Colonic mucosa (tissue), 4 donors: ENCODE measurements at places on chromosomes 2 and 18. TPM values are rescaled to one million over a fixed set of nuclear protein-coding genes. Genes with fewer than 3 reads are reported as not detected.

DNA sequence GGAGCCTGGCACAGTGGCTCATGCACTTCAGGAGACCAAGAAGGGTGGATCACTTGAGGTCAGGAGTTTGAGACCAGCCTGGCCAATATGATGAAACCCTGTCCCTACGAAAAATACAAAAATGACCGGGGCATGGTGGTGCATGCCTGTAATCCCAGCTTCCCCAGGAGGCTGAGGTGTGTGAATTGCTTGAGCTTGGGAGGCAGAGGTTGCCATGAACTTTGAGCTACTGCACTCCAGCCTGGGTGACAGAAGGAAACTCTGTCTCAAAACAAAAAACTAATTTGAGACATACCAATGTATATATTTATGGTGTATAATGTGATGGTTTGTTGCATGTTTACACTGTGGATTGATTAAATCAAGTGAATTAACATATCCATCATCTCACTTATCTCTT, 21.8 kb upstream of the ZNF512 start:
- no peak overlapping the region for H3K4me3 ChIP-seq
- no peaks in the 10 kb centered on the region for H3K4me1 ChIP-seq

DNA sequence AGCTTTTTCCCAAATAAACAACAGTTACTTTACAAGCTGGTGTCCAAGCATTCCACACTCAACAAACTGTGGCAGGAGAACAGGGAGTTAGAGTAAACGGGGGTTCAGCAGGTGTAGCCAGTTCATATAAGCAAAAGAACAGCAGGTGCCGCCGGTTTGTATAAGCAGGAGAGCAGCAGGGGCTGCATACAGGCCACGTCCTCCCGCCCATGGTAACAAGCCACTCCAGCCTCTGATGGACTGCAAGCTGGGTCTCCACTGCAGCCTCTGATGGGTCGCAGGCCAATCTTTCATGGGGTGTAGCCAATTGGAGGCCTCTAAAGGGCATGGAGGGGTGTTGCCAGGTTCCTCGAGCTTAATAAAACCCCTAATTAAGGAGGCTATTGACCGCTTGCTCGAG, 189.3 kb downstream of the ANKRD30B start:
- H3K4me3 ChIP-seq = no peak overlapping the region
- peak; percentile 13 for DNase-seq
- H3K36me3 ChIP-seq = no peaks in the 10 kb centered on the region
- H3K4me1 ChIP-seq = peaks cover 18% of the 10 kb centered on the region
- H3K27ac ChIP-seq = peak overlapping the region; percentile 71

- no peak overlapping the region for H3K4me3 ChIP-seq
- H3K27ac ChIP-seq = no peak overlapping the region
- H3K27me3 ChIP-seq = no peaks in the 10 kb centered on the region
- H3K36me3 ChIP-seq = no peaks in the 10 kb centered on the region
- H3K4me1 ChIP-seq = no peaks in the 10 kb centered on the region
These were observed 48.8 kb downstream of the TMEM163 start for GRCh38 chr2:134669731-134670669.

GRCh38 chr2:221676566-221677172, 104.6 kb upstream of the EPHA4 start:
- H3K36me3 ChIP-seq = no peaks in the 10 kb centered on the region
- no peak overlapping the region for H3K4me3 ChIP-seq
- no peak overlapping the region for H3K27ac ChIP-seq
- DNase-seq = no peak
- no peaks in the 10 kb centered on the region for H3K4me1 ChIP-seq

GRCh38 chr2:165891943-165892342, 61.6 kb downstream of the TTC21B start:
- no peaks in the 10 kb centered on the region for H3K4me1 ChIP-seq
- no peak overlapping the region for H3K27ac ChIP-seq
- DNase-seq = no peak

- H3K4me3 ChIP-seq = no peak overlapping the region
- H3K4me1 ChIP-seq = no peaks in the 10 kb centered on the region
- H3K27me3 ChIP-seq = no peaks in the 10 kb centered on the region
- DNase-seq = peak; percentile 61
These were observed 110.8 kb downstream of the VIT start for GRCh38 chr2:36807223-36807886.

DNA sequence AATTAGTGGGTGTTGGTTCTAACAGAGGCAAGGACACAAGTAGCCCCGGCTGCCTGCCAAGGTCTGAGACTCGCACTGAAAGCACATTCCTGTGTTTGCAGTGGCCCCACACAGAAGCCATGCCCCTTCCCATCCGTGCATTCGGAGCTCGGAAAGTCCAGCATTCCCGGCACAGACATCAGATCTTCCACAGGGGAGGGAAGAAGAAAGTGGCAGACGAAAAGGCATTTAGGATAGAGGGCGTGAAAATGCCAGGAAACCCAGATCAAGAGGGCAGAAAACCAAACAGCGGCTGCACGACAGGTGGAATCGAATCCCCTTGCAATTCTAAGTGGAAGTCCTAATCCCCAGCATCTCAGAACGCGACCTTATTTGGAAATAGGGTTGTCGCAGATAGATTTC, 105.5 kb upstream of the ASB18 start:
- peak; percentile 12 for DNase-seq
- H3K4me1 ChIP-seq = no peaks in the 10 kb centered on the region
- H3K36me3 ChIP-seq = no peaks in the 10 kb centered on the region
- no peak overlapping the region for H3K4me3 ChIP-seq
- H3K27ac ChIP-seq = no peak overlapping the region

DNA sequence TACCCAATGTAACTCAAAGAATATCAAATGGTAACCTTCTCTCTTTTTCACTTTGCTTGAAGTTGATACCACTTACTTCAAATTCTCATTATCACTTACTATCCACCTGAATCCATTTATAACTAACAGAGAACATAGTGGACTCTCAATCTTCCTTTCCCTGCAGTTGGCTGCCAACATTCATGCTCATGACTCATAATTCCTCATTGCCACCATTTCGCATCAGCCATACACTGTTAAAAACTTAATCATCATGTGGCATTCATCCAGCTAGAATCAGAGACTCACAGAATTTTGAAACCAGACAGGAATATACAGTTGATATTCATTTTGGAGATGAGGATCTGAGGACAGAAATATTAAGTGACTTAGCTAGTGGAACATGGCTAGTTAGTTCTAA, 56.8 kb downstream of the SLC4A10 start:
- H3K27me3 ChIP-seq = no peaks in the 10 kb centered on the region
- DNase-seq = no peak
- no peaks in the 10 kb centered on the region for H3K4me1 ChIP-seq
- no peaks in the 10 kb centered on the region for H3K36me3 ChIP-seq
- no peak overlapping the region for H3K4me3 ChIP-seq

DNA sequence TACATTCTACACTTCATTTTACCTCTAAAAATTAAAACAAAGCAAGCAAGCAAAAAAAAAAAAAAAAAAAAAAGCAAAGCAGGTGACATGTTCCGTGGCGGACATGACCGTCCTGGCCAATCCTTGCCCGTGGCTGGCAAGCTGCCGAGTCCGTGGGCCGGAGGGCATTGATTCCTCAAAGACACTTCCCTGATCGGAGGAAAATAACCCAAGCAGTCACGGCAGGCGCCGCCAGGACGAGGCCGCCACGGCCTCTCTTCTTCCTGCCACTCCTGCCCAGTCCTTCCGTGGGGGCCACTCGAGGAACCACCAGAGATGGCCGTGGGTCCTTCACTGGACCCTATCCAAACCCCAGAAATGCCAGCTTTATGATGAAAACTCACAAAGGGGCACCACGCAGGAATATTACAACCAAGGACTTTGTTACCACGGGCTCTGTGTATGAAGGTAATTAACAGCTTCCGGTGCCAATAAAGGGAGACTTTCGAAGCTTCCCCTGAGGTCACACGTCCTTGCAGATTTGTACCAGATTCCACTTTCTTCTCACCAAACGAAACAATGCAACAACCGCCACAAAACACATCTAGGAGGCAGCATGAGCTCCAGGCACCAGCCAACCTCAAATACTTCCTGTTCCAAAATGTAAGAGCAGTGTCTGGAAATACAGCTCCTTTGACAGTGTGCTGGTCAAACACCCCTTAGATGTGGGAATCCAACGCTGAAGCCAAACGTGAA, 170.3 kb downstream of the HDAC4 start:
- no peak for DNase-seq
- H3K4me1 ChIP-seq = no peaks in the 10 kb centered on the region
- H3K27me3 ChIP-seq = no peaks in the 10 kb centered on the region
- H3K36me3 ChIP-seq = no peaks in the 10 kb centered on the region
- H3K27ac ChIP-seq = no peak overlapping the region

GRCh38 chr18:5980721-5981120, 85.4 kb upstream of the TMEM200C start:
- H3K4me1 ChIP-seq = no peaks in the 10 kb centered on the region
- H3K4me3 ChIP-seq = no peak overlapping the region
- no peak overlapping the region for H3K27ac ChIP-seq
- no peaks in the 10 kb centered on the region for H3K27me3 ChIP-seq

- H3K27me3 ChIP-seq = no peaks in the 10 kb centered on the region
- H3K4me1 ChIP-seq = no peaks in the 10 kb centered on the region
- no peak overlapping the region for H3K27ac ChIP-seq
- no peak for DNase-seq
- no peaks in the 10 kb centered on the region for H3K36me3 ChIP-seq
These were observed 30.4 kb upstream of the PROKR1 start for GRCh38 chr2:68612765-68613519.

DNA sequence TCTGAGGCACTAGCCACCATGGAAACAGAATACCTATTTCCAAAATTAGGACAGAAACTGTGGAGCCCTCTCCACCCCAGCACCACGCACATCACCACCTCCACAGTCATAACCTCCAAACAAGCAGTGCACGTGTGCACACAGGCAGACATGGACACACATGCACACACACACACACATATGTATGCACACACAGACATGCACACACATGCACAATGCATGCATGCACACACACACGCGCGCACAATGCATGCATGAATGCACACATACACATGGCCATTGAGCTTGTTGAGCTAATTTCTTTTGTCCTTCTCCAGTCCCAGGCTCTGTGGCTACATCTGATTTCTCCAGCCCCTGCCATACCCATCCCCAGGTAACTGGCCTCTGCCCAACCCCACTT, 161.6 kb upstream of the EPB41L3 start:
- no peak overlapping the region for H3K4me3 ChIP-seq
- H3K4me1 ChIP-seq = no peaks in the 10 kb centered on the region
- no peaks in the 10 kb centered on the region for H3K27me3 ChIP-seq
- no peaks in the 10 kb centered on the region for H3K36me3 ChIP-seq
- H3K27ac ChIP-seq = no peak overlapping the region
- no peak for DNase-seq

- H3K36me3 ChIP-seq = no peaks in the 10 kb centered on the region
- H3K4me1 ChIP-seq = no peaks in the 10 kb centered on the region
- H3K27me3 ChIP-seq = no peaks in the 10 kb centered on the region
- no peak overlapping the region for H3K27ac ChIP-seq
- H3K4me3 ChIP-seq = no peak overlapping the region
- DNase-seq = no peak
These were observed 53.1 kb downstream of the PDCL3 start for GRCh38 chr2:100615886-100616285.

- H3K36me3 ChIP-seq = no peaks in the 10 kb centered on the region
- H3K27me3 ChIP-seq = no peaks in the 10 kb centered on the region
- no peak overlapping the region for H3K27ac ChIP-seq
These were observed 233.2 kb upstream of the PARD3B start for GRCh38 chr2:204312105-204312504.

DNA sequence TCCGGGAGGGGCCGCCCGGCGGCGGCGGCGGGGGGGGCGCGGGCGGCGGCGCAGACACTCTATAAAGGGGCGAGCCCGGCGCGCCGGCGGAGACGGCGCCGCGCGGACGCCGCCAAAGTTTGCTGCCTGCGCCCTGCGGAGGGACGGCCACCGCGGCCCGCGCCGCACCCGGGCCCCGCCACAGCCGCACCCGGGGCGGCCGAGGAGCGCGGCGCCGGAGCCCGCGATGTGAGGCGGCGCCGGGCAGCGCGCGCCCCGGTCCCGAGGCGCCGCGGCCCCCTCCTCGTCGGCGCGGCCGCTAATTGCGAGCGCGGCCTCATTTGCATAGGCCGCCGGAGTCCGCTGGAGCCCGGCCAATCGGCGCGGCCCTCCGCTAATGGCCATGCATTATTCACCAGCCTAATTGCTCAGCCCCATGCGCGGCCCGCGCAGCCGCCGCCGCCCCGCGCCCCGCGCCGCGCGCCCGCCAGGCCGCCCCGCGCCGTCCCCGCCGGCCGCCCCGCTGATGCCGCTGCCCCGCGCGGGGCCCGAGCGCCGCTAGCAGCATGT, at the start of gene SALL3:
Gene SALL3 (plus strand): TSS at position 89 of the 549 bp plus-strand sequence. CDS start 457 bp downstream, at position 546.
- H3K27me3 ChIP-seq = peaks cover 70% of the 10 kb centered on the region
- no peaks in the 10 kb centered on the region for H3K36me3 ChIP-seq
- no peak within 1 kb of the TSS for H3K27ac ChIP-seq
- H3K4me3 ChIP-seq = no peak within 1 kb of the TSS
- DNase-seq = no peak
- no peaks in the 10 kb centered on the region for H3K4me1 ChIP-seq

- no peaks in the 10 kb centered on the region for H3K27me3 ChIP-seq
- H3K27ac ChIP-seq = no peak overlapping the region
- H3K4me3 ChIP-seq = no peak overlapping the region
- no peaks in the 10 kb centered on the region for H3K36me3 ChIP-seq
- DNase-seq = no peak
These were observed 59.2 kb downstream of the LRRC30 start for GRCh38 chr18:7290077-7290476.

- H3K4me1 ChIP-seq = no peaks in the 10 kb centered on the region
- DNase-seq = no peak
These were observed 220.6 kb upstream of the CCDC68 start for GRCh38 chr18:55179835-55180234.

DNA sequence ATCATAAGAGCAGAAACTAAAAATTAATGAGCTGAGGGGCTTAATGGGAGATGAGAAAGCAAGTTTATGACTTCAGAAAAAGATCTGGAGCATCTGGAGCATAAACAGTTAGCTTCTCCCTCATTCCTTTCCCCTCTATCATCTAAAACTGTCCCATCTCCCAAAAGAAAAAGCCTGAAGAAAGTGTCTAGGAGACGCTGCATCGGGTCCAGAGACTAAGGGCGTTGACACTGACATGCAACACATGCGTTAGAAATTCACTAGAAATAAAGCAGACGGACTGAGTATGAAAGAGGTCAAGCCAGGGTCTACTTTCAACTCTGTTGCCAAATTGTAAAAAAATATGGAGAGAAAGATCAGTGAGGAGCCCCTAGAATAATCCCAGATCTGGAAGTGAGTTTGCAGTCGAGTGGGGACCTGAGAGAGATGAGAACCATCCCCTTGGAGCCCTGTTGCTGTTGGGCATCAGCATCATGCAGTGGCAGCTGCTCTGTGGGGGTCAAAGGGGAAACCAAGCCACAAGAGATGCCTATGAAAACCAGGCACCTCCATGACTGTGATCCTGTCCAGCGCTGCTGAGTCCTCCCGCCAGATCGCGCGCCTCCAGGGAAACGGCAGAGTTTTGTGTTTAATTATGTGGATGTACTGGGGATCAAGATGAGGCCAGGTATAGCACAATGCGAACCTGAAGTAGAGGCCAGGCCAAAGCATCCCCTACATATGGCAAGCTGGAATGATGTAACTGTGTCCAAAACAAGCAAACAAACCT, 13.9 kb downstream of the ANTXR1 start:
- H3K27me3 ChIP-seq = no peaks in the 10 kb centered on the region
- no peak for DNase-seq
- H3K4me3 ChIP-seq = no peak overlapping the region
- no peaks in the 10 kb centered on the region for H3K36me3 ChIP-seq
- H3K4me1 ChIP-seq = no peaks in the 10 kb centered on the region

The TMEM17 gene
- total RNA-seq = 0.74 TPM

The SOWAHC gene
- total RNA-seq = 35.7 TPM

The MEX3C gene
- total RNA-seq = 21.3 TPM

The SP110 gene
- total RNA-seq = 11.6 TPM

The SFT2D3 gene
- 6.0 TPM for total RNA-seq

The EGR4 gene
- not detected for total RNA-seq

The ASTL gene
- 0.82 TPM for total RNA-seq

The SERPINB11 gene
- not detected for total RNA-seq

The SATB2 gene
- total RNA-seq = 178 TPM

The BMP10 gene
- not detected for total RNA-seq

The LYG1 gene
- 0.96 TPM for total RNA-seq

The ARMC9 gene
- 9.8 TPM for total RNA-seq

The ANKRD62 gene
- 0.19 TPM for total RNA-seq
